ENCODE measurements at places on chromosomes 2 and 18. TPM values are rescaled to one million over a fixed set of nuclear protein-coding genes. Genes with fewer than 3 reads are reported as not detected.

- no peak overlapping the region for H3K27ac ChIP-seq
- H3K36me3 ChIP-seq, result peaks cover 44% of the 10 kb centered on the region
- no peaks in the 10 kb centered on the region for H3K4me1 ChIP-seq
- no peak overlapping the region for H3K4me3 ChIP-seq
These were observed 6.2 kb downstream of the HAUS1 start for GRCh38 chr18:46110406-46110805.

- H3K27me3 ChIP-seq, result no peaks in the 10 kb centered on the region
- DNase-seq, result peak; percentile 89
- no peaks in the 10 kb centered on the region for H3K36me3 ChIP-seq
- H3K27ac ChIP-seq, result peak overlapping the region; percentile 70
- H3K4me1 ChIP-seq, result peaks cover 50% of the 10 kb centered on the region
These were observed 45.5 kb upstream of the CAB39 start for GRCh38 chr2:230666885-230667712.

- no peaks in the 10 kb centered on the region for H3K36me3 ChIP-seq
- H3K27me3 ChIP-seq, result peaks cover 40% of the 10 kb centered on the region
- no peak overlapping the region for H3K4me3 ChIP-seq
- DNase-seq, result no peak
- H3K4me1 ChIP-seq, result no peaks in the 10 kb centered on the region
These were observed 6.9 kb downstream of the LRRC30 start for GRCh38 chr18:7237673-7238272.

- no peaks in the 10 kb centered on the region for H3K4me1 ChIP-seq
- no peak overlapping the region for H3K4me3 ChIP-seq
- peaks cover 10% of the 10 kb centered on the region for H3K27me3 ChIP-seq
- H3K27ac ChIP-seq, result no peak overlapping the region
- no peak for DNase-seq
These were observed 229.8 kb upstream of the CDH19 start for GRCh38 chr18:66833646-66834045.

Gene MARCO
- 2.4 TPM for total RNA-seq

DNA sequence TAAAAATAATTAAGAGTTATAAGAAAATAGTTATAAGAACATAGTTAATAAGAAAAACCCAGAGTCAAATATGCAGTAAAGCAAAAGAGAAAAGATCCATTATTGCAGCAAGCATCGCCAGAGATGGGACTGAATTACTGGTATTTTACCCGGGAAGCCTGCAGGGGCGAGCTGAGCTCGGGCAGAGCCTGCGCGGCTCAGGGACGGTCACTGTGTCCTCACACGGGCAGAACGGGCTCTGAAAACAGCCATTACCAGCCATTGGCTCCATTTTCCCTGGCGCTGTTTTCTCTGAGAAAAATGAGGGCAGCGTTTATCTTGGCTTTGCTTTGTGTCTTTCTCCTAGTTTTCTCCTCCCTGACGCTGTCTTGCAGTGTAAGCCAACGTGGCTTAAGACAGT is 95.3 kb upstream of the ALKAL2 start:
- H3K4me3 ChIP-seq, result no peak overlapping the region
- H3K4me1 ChIP-seq, result peaks cover 8% of the 10 kb centered on the region
- no peaks in the 10 kb centered on the region for H3K27me3 ChIP-seq
- H3K27ac ChIP-seq, result no peak overlapping the region

DNA sequence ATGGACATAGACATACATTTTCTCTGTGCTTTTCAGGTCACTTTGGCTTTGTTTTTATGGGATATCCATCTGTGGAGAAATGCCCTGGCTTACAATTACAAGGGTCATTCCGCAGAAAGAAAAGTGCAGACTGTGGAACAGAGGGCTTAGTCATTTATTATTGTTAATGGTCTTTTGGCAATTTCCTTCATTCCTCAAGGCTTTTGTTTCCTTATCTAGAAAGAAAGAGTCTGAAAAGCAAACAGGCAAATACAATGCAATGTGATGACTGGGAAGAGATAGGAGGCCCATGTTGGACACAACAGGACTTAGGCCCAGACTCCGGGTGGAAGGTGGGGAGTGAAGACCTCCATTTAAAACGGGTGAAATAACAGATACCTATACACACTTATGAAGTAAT is 129.5 kb upstream of the CAVIN2 start:
- H3K36me3 ChIP-seq, result peaks cover 5% of the 10 kb centered on the region
- DNase-seq, result no peak
- no peak overlapping the region for H3K4me3 ChIP-seq
- no peaks in the 10 kb centered on the region for H3K27me3 ChIP-seq
- H3K4me1 ChIP-seq, result peaks cover 5% of the 10 kb centered on the region

DNA sequence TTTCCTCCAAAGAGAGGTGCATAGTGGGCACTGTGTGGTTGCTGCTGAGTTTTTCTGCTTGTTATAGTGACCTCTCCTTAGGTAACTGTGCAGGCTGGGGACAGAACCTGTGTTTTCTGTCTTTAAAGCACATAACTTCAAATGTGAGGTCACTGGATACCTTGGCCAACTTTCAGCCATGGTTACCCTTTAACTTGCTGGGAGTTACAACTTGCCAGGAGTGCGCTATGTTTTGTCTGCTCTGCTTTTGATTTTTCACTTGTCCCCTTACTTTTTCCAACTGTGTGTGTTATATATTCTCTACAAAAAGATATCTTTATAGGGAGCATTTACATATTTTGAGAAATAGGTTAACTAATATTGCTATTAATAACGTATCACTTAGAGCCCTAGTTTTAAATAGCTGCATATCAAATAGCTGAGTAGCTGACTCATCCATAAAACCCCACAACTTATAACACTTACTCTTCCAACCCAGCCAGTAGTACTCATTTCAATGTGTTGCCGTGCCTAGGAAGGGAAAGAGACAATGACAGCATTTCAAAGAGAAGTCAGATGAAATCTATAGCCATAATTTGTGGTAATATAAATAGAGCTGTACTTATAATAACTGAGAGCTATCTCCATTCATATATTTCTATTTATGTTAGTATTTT is 51.6 kb downstream of the DPP4 start:
- H3K27me3 ChIP-seq, result no peaks in the 10 kb centered on the region
- no peak overlapping the region for H3K27ac ChIP-seq
- peaks cover 7% of the 10 kb centered on the region for H3K36me3 ChIP-seq
- peaks cover 8% of the 10 kb centered on the region for H3K4me1 ChIP-seq
- no peak overlapping the region for H3K4me3 ChIP-seq
- peak; percentile 16 for DNase-seq

Gene SKOR2
- total RNA-seq, result not detected

DNA sequence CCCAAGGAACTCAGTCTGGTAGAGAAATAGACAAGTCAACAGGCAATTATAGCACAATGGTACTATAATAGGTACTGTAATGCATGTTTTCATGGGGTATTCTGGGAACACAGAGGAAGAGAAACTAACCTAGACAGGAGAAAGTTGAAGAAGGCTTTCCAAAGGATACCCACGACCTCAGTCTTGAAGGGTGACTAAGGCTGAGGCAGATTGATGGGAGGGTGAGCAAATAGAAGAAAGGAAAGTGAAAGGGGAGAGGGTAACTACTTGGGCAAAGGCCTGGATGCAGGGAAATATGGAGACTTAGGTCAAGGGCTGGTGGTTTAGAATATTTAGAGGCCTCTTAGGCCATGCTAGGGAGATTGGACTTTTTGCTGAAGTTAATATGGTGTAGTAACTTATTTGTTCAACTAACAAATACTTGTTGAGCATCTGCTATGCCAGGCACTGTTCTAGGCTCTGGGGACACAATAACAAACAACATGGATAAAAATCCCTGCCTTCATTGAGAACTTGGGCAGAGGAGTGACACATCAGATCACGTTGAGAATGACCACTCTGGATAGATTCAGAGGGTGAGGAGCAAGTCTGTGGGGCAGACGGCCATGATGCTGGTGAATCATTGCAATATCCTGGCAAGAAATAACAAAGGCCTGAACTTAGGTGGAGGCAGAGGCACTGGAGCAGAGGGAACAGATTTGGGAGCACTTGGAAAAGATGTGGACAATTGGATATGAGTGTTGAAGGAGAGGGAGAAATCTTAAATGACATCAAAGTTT is 56.4 kb downstream of the PLB1 start:
- H3K4me3 ChIP-seq, result no peak overlapping the region
- peaks cover 10% of the 10 kb centered on the region for H3K4me1 ChIP-seq
- H3K27ac ChIP-seq, result no peak overlapping the region

DNA sequence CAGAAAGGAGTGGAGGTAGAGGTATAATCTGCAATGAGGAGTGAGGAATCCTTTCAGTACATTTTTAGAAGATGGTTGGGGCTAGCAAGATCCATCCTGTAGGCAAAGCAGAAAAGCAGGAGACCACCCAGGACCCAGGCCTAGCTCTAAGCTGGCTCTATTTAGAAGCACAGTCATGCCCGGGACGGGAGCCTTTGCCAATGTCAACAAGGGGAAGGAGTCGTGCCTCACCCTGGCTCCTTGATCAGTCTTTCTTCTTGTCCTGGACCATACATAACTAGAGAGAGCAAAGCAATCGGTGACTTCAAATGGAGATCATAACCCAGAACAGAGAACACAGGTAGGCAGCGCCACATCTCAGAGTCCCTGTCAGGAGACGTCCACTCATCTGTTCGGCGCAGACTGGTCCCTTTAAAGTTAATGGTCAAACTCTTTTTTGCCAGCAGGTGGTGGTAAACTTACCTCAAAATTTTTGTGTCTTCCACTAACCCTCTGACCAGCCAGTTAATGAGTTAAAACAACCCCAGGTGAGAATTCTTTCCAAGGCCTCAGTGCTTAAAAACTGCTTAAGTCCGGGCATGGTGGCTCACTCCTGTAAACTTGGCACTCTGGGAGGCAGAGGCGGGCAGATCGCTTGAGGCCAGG is 8.0 kb downstream of the MC5R start:
- peaks cover 33% of the 10 kb centered on the region for H3K27me3 ChIP-seq
- H3K27ac ChIP-seq, result no peak overlapping the region
- H3K36me3 ChIP-seq, result no peaks in the 10 kb centered on the region
- H3K4me1 ChIP-seq, result no peaks in the 10 kb centered on the region

GRCh38 chr2:134359367-134360081 is 105.7 kb downstream of the MGAT5 start:
- H3K4me1 ChIP-seq, result no peaks in the 10 kb centered on the region
- no peaks in the 10 kb centered on the region for H3K27me3 ChIP-seq
- H3K36me3 ChIP-seq, result peaks cover 6% of the 10 kb centered on the region

DNA sequence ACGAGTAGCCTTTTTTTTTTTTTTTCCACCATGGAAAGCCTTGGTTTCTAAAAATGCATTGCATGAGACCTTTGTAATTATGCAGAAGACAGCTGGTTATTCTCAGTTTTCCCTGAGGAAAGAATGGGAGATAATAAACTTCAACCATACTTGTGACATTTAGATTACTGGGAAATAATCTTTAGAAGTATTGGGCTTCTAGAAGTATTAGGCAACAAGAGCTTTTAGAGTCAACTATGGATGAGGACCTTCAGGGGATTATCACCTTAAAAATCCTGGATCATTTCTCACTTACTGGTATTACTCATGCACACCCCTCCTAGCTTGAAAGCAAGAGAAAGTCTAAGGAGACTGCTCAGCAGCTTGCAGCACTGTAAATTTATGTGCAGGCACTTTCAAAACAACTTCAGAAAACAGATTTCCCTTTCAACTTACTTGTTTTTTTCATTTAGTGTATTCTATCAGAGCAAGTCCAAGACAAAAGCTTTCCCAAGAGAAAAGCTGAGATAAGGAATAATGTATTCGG is 175.9 kb downstream of the NRXN1 start:
- H3K27me3 ChIP-seq, result no peaks in the 10 kb centered on the region
- no peaks in the 10 kb centered on the region for H3K4me1 ChIP-seq
- no peak overlapping the region for H3K27ac ChIP-seq
- no peak overlapping the region for H3K4me3 ChIP-seq
- no peak for DNase-seq

Gene ACVR1C
- 0.12 TPM for total RNA-seq

DNA sequence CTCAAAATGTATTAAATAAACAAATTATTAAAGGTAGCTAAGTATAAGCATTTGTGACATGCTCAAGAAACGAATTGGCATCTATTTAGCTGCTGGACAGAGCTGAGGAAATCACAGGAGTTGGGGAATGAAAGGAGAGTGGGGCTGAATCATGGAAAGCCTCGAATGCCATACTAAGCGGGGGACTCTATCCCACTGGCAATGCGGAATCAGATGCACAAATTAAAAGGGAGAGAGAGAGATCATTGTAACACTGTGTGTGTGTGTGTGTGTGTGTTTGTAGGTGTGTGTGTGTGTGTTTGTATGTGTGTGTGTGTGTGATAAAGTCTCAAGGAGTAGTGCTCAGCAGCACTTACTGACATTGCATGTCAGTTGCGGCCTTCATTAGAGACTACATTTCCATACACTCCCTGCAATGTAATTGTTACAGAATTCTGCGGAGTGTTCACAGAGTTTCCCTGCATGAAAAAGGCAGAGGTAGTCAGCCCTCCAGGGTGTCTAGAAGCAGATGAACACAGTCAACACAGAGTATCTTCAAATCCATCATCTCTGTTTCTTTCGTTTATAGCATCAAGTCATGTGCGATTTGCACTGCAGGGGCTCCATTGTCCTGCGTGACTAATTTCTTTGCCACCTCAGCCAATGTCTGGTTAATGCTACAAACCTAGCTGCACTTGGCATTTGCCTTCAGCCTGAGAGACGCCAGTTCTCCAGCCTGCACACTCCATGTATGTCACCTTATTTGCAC is 111.7 kb upstream of the CYRIA start:
- no peaks in the 10 kb centered on the region for H3K27me3 ChIP-seq
- H3K36me3 ChIP-seq, result no peaks in the 10 kb centered on the region
- H3K4me1 ChIP-seq, result peaks cover 10% of the 10 kb centered on the region
- no peak for DNase-seq
- H3K27ac ChIP-seq, result no peak overlapping the region

Gene GBX2
- total RNA-seq, result not detected

DNA sequence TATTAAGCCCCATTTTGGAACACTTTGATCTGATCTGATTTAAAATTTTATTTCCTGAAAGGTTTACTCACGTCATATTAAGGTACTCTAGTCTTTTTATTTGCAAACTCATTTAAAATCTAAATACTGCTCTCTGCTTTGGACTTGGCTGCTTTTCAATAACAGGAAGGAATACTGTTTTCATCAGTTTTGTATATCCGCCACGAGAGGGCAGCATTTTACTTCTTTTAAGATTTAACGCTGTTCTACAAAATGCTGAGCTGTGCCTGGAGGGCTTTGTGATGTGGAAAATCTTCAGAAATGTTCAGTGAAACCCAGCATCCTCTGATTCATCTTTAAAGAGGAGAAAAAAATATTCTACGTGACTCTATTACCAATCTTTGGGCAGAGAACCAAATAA is 37.5 kb upstream of the SLC38A11 start:
- H3K27me3 ChIP-seq, result no peaks in the 10 kb centered on the region
- peak; percentile 87 for DNase-seq
- no peak overlapping the region for H3K4me3 ChIP-seq
- H3K36me3 ChIP-seq, result no peaks in the 10 kb centered on the region

DNA sequence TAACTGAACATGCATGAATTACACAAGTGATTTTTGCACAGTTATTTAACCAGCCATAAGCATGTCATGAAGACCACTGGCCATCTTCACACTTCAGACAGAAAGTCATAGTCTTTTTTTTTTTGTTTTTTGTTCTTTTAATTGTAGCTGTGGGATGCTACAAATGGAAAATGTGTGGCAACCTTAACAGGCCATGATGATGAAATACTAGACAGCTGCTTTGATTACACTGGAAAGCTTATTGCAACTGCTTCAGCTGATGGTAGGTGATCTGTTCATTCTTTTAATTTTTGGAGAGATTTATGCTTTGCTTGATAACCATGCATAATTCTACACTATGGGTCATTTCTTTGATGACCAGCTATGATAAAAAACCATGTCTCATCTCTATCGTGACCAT is 35.6 kb downstream of the DAW1 start:
- no peak overlapping the region for H3K27ac ChIP-seq
- DNase-seq, result no peak
- peaks cover 5% of the 10 kb centered on the region for H3K4me1 ChIP-seq
- no peaks in the 10 kb centered on the region for H3K36me3 ChIP-seq
- no peaks in the 10 kb centered on the region for H3K27me3 ChIP-seq

Gene ATG9A
- total RNA-seq, result 52.1 TPM

Gene PSD4
- 13.2 TPM for total RNA-seq

Data from MCF 10A (cell line).